Large intestine (tissue), 12 donors: ENCODE measurements at places on chromosomes 16 and 17. TPM values are rescaled to one million over a fixed set of nuclear protein-coding genes. Genes with fewer than 3 reads are reported as not detected.

Gene MKS1
- polyA plus RNA-seq: 27.1 TPM

Gene CCDC154
- polyA plus RNA-seq: 2.9 TPM

Gene TOM1L1
- polyA plus RNA-seq: 107 TPM

Gene ACSM2A
- polyA plus RNA-seq: 0.30 TPM

Gene SRCIN1
- polyA plus RNA-seq: 7.6 TPM

DNA sequence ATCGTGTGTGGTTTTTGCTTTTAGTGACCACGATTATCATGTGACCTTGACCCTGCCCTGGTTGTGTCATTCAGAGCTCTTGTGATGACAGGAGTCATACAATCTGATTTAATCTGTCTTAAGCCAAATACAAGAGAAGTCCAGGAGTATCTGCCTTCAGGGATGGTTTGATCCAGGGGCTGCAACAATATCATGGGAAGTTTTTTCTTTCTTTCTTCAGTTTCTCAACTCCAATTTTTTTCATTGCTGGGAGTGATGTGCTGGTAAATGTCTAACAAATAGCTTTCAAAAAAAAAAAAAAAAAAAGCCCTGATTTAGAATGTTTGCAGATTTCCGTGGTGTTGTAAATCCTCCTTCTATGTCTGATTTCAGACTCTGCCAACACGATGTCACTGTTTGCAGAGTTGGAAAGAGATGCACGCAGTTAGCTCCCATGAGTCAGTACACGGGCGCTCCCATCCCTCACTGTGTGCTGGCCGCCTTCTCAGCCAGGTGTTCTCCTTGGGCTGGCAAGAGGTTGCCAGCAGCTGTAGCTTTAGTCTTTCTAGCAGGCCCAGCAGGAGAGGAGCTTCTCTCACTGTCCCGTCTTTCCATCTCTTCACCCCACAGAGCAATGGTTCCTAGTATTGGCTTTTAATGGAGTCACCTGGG, 229.7 kb downstream of the SNX29 start:
- no peak for DNase-seq

DNA sequence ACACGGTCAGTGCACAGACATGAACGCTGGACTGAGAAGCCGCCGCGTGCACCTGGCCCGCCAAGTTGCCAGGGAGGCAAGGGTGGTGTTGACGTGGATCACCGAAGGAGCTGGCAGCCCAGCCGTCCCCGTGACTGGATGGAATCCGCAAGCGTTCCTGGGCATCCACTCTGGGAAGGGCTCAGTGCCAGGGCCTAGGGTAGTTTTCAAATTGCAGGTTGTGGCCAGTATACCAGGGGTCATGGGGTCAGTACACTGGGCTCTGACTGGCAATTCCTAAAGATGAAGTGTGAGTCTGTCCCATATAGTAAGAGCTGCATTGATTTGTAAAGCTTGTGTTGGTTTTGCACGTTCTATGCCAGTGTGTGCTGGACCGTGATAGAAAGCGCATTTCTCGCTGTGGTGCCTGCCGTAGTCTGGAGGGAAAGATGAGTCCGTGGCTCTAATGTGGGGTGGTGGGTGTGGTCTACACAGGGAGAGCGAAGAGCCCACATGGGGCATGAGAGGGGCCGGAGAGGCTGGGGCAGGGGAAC, 21.1 kb upstream of the METRNL start:
- DNase-seq: no peak

GRCh38 chr16:1053121-1053521, 19.4 kb upstream of the SSTR5 start:
- DNase-seq: no peak

GRCh38 chr16:70512456-70512855, 10.9 kb downstream of the COG4 start:
- no peak for DNase-seq

DNA sequence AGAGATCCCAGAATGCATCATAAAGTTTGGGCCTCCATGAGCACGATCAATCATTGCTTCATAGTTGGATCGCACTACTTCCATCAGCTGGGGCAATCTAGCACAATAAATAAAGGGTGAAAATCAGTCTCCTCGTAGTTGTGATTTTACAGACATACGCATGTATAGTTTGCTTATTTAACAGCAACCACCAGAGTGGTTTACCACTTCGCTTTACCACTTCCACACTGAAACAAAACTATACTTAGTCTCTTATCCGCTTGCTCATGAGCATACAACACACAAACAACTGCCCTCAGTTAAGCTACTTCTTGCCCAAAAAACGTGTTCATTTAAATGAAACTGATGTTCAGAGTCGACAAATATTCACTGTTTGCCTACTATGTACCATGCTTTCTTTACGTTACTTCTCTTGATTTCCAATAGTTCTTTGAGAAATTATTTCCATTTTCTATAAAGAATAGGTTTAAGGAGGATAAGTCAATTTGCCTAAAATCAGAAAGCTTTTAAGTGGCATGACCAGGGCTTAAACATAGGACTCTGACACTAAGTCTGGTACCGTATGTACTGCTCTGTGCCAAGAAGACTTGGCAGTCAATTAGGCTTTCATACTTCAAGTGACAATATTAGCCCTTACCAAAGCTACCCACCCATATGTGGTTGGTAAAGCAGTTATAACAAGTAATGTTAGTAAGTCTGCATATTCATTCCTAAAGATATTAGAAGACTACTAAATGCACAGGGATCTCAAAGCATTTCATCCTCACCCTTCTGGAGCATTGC, 22.0 kb downstream of the SETD6 start:
- no peak for DNase-seq

DNA sequence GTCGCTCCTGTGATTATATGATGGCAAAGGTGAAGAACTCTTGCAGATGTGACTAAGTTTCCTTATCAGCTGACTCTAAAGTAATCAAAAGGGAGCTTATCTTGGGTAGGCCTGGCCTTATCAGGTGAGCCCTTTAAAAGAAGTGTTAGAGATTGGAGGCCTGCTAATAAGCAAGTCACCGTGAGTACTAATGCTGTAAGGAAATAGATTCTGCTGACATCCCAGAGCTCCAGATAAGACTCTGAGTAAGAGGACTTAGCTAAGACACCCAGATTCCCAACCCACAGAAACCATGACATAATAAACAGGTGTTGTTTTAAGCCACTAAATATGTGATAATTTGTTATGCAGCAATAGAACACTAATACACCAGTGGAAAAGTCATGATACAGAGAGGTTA, 99.9 kb upstream of the FAM20A start:
- DNase-seq: peak; percentile 88

DNA sequence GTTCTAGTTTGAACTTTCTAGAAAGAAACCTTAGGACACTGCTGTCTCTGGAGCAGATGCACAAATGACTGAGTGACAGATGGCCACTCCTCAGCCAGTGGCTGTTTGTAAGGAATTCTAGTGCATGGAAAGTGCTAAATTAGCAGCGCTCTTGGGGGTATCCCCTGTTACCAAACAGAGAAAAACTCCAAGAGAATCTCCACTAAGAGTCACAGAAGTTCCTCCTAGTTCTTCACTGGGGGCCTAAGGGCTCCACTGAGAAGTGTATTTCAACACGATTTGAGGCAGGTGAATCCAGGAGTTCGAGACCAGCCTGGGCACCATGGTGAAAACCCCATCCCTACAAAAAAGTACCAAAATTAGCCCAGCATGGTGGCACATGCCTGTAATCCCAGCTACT, 18.1 kb upstream of the IRF8 start:
- no peak for DNase-seq

DNA sequence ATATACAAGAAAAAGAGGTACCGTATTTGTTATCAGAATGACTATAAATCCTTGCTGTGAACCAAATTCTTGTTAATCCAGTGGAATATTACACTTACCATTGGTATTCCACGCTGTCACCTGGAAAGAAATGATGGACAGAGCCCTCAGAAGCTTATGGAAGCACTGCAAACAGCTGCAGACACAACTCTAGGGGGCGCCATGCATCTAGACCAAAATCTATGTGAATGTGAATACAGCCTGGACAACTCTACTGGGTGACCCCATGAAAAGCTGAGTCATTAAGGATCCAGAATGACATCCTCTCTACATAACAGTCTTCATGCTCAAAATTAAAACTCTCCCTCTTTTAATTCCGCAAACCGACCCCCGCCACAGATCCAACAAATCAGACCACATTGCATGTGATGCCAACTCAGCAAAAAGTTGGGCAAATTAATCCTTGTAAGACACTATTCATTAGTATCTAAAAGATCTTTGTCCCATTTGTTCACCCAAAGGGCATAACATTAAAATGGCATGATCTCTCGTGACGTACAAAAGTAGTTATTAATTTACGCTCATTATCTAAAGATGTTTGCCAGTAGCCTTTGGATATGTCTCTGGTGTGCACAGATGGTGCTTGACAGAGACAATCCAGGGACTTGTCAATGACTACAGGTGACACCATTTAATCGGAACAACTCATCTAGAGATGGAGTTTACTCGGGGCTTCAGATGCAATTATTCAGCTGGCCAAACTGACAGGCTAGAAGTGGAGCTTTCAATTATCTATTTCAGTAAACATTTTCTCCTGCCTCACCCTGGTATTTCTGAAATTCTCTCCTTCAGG, 552.7 kb upstream of the PSMD7 start:
- DNase-seq: no peak

- DNase-seq: no peak
Observed at GRCh38 chr17:28818819-28819221, 23.8 kb downstream of the FAM222B start.

DNA sequence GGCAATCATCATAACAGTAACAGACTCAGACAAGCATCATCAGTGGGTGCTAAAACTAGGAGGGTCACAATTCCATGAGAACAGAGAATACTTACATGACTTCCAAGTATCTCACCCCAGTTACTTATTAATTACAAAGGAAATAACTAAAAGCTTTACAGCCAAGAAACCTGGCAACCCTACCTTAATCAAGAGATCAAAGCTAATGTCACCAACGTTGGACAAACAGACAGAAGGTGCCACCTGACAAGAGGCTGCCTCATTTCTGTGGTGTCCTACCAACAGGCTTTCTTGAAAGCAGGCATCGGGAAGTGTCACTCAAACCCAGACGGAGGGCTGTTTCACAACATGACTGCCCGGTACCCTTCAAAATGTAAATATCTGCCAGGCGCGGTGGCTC, 84.6 kb downstream of the RMI2 start:
- DNase-seq: peak; percentile 81

- no peak for DNase-seq
Observed at GRCh38 chr16:48811478-48811877, 201.5 kb upstream of the N4BP1 start.

DNA sequence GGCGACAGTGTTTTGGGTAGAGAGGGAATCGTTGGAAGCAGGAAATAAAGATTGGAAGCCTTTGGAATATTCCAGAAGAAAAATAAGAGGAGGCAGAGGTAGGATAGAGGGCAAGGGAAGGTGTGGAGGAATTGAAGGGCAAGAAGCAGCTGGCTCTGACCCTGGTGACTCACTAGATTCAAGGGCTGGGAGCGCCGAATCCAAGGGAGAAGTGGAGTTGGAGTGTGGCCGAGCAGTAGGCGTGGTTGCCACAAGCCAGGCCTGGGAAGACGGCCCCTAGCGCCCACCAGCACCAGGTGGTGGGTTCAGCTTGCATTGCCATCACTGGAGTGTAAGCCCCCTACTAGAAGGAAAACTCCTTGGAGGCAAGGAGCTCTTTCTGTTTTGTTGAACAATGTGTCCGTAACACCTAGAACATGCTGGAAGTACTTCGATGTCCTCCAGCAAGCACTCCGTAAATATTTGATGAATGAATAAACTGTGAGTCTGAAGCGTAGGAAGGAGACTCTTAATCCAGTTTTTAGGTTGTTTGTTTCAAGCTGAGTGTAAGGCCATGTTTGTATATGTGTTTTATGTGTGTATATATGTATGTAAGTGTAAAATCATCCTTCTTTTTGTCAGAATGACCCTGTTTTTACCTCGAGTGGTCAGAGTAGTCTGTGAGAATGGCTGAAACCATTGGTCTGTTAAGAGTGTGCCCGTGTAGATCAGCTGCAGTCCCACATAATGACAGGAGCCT, 139.5 kb downstream of the CMIP start:
- no peak for DNase-seq

DNA sequence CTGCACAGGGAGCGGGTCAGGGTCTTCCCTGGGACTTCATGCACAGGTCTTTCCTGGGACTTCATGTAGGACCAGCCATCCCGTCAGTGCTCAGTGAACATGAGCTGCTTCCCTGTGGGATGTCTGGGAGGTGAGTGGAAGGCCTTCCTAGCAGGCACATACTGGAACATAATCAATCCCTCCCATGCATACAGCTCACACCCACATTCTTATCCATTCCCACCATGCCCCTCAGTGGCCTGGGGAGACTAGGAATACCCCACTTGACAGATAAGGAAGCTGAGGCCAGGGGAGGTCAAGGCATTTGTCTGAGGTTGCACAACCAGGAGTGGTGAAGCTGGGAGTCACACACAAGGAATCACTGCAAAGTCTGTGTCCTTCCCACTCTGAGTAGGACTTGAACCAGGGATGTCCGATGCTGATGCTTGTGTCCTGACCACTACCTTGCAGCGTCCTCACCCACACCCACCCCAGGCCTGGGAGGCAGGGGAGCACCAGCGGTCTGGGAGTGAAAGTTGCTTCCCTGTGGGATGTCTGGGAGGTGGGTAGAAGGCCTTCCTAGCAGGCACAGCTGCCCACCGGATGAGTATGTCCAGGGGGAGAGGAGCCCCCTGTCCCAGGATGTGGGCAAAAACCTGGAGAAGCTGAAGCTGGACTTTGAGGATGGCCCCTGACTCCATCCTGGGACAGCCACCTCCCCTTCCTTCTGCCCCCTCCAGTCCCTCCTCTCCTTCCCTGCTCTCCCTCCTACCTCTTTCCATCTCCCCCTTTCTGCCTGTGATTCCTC, 1.0 kb upstream of the NLRC5 start:
- no peak for DNase-seq

- DNase-seq: peak; percentile 69
Observed at GRCh38 chr17:50423553-50424159, 2.4 kb upstream of the ACSF2 start.

DNA sequence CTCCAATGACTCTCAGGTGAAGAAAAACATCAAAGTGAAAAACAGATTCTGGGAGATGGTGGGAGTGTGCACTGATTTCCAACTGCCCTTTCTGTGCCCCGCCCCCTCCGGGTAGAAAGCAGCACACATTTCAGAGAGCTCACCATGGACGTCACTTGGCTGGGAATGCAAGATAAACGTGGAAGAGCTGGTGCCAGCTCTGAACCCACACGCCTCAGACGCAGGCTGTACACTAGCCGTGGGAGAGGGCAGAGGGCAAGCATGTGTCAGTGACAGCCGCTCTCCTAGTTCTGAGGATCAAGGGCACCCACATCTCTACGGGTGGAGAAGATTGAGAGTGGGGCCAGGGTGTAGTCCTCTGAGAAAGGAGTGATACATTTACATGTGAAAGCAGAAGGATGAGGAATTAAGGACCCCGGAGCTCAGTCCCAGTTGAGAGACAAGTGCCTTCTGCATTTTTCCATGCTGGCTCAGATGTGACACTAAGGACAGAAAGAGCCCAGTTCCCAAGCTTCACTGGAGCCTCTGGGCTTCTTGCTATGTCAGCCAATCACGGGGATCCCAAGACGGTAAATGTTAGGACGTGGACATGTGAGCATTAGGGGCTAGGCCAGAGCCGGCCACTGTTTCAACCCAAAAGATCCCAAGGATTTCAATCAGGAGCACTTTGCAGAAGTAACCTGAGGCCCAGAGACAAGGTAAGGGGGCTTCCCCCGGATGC, 101.3 kb downstream of the ZFHX3 start:
- DNase-seq: peak; percentile 65

- no peak for DNase-seq
Observed at GRCh38 chr17:78431692-78431958, 53.2 kb downstream of the PGS1 start.
